ENCODE measurements at places on chromosomes 4 and X. TPM values are rescaled to one million over a fixed set of nuclear protein-coding genes. Genes with fewer than 3 reads are reported as not detected.

ETDA gene
- polyA plus RNA-seq: not detected

PLAC8 gene
- 884 TPM for polyA plus RNA-seq

SFRP2 gene
- not detected for polyA plus RNA-seq

AMTN gene
- polyA plus RNA-seq: not detected

EDA gene
- not detected for polyA plus RNA-seq

SPIN2A gene
- polyA plus RNA-seq: not detected

NHSL2 gene
- polyA plus RNA-seq: 0.83 TPM

CRLF2 gene
- polyA plus RNA-seq: not detected

NRK gene
- polyA plus RNA-seq: not detected

CT55 gene
- not detected for polyA plus RNA-seq

USP17L25 gene
- polyA plus RNA-seq: not detected

GRIA3 gene
- not detected for polyA plus RNA-seq

USP17L11 gene
- not detected for polyA plus RNA-seq

SMIM10 gene
- not detected for polyA plus RNA-seq

TFE3 gene
- 6.7 TPM for polyA plus RNA-seq

Measured in IgD-negative memory B cell (primary cell).